ENCODE measurements at places on chromosomes 12 and 14.

GRCh38 chr12:108211157-108211556 is 82.1 kb downstream of the WSCD2 start:
- no peak for DNase-seq

- no peak for DNase-seq
These were observed 176.3 kb upstream of the GSC start for GRCh38 chr14:94946244-94946643.

DNA sequence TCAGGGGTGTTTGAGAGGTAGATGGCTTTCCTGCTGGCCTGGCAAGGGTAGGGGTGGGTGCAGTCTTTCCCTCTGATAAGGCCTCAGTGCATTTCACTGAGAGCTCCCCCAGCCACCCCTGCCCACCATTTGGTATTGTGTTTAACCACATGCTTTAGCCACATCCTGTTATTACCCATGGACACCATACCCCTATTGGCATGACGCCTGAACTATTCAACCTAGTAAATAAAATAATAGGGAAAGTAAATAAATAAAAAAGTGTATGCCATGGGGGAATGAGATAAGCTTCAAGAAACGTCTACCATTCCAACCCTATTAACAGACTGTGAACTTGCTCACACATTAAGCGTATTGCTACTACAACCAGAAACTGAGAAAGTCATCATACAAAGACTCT is 7.6 kb upstream of the LGR5 start:
- DNase-seq = no peak

GRCh38 chr12:10457760-10458159 is 4.6 kb upstream of the KLRC1 start:
- DNase-seq = no peak

GRCh38 chr12:65280306-65280705 is 1.8 kb downstream of the MSRB3 start:
- DNase-seq = no peak

GRCh38 chr12:55746174-55746912 is 3.4 kb downstream of the GDF11 start:
- no peak for DNase-seq

- DNase-seq = no peak
These were observed 1.1 kb downstream of the KDM5A start for GRCh38 chr12:388012-388411.

GRCh38 chr14:65704437-65704836 is 291.9 kb downstream of the FUT8 start:
- no peak for DNase-seq

DNA sequence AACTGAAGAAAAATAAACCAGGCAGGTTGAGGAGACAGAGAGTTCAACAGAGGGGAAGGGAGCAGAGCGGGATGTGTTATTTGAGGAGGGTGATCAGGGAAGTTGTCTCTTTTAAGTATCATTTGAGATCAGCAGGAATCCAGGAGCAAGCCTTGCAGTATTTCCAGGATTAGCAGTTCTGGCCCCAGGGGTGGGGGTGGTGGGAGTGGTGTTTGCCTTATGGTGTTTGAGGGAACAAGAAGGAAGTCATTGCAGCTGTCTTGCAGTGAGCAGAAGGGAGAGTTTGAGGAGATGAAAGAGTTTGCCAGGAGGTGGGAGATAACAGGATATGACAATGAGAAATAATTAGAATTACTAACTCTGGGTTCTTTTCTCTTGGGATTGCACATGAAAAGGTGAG is 418.6 kb downstream of the NELL2 start:
- DNase-seq = no peak
